ENCODE measurements at places on chromosomes 6 and 20.

DNA sequence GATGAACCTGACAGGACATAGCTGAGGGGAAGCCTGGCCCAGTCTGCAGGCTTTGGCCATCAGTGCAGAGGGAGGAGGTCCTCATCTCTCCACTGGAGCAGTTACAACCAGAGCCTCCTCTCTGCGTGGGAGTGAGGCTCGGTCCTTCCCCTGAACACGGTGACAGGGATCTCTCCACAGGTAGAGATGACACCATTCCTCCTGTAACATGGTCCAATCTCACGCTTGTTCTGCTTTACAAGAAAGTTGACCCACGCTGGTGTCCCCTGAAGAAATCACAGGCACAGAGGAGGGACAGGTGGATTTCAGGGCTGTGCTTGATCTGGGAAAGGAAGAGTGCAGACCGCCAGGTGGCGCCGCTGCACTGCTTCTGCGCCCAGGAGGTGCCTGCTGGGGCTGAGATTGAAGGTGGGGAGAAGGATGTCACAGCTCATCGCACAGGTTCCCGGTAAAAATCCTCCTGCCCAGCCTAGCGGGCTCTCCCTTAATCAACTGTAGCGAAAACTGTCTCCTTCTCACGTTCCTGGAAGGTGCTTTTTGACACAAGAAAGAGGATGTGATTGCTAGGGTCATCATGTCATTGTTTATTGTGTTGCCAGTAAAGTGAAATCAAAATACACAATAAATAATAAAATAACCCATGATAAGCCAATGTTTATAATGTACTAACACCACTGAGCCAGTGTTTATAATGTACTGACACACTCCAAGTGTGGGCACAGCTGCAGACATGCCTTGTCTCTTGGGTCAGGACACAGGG lies 20.4 kb downstream of the HLA-G start:
- peak; percentile 83 for DNase-seq

DNA sequence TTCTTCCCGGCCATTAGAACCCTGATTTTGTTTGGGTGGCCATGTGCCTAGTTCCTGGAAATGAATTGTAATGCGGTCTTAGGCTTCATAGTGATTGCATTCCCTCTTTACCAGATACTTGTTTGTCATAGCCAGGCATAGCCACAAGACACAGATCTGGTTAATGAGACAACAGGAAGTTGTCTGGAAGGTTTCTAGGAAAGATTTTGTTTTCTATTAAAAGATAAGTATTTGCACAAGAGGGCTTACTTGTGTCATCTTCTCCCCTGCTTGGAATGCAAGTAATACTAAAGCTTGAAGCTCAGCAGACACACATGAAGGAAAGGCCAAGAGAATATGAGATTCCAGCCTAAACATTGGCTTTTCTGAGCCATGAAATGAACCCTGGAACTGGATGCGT lies 12.9 kb downstream of the FARS2 start:
- no peak for DNase-seq

GRCh38 chr20:52404671-52405070 lies 213.1 kb upstream of the ZFP64 start:
- no peak for DNase-seq

- no peak for DNase-seq
These were observed 13.8 kb downstream of the SPTLC3 start for GRCh38 chr20:13022401-13023155.

DNA sequence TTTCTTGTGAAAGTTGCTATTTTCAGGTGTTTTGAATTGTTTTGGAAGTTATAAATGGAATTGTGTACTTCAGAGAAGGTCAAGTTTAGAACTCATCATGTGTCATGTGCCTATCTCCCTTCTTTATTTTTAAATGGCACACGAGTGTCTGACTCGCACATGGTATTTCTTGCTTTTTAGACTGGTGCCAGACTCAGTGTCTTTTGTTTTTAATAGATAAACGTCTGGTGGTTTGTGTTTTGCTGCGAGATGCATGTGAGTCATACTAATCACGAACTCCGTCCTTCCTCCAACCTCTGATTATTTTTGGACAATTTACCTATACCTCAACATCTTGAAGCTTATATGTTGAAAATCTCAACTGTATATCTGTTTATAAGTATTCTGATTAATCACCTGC lies 292.1 kb downstream of the CDKAL1 start:
- DNase-seq, result no peak

- DNase-seq, result peak; percentile 64
These were observed 21.0 kb downstream of the PIGT start for GRCh38 chr20:45436732-45437485.

GRCh38 chr6:110265273-110265672 lies 85.0 kb downstream of the CDC40 start:
- DNase-seq, result no peak

- no peak for DNase-seq
These were observed 251.9 kb downstream of the UST start for GRCh38 chr6:148998704-148999103.

DNA sequence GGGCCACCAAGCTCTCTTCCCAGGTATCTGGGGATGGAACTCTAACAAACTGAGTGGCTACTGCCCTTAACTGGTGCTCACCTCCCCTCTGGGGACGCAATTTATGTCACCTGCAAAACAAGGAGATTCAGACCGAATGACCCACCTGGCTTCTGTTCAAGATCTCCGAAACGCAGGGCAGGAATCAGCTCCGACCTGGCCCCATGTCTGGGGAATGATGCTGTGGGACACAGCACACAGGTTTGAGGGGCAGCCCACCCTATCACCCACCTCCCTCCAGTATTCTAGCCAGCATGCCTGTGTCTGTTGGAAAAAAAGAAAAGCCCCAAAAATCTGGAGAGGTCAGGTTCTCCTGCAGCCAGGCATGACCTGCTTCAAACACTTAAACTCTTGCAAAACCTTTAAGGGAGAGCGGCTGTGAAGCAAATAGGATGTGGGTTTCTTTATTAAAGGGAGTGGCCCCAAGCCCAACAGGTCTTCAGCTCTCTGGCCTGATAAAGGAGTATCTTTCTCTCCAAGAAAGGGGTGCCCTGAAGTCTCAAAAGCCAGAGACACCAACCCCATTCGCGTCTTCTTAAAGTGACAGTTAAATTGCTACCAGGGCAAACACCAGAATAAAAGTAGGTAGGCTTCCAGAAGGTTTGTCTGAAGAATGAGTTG lies 6.4 kb downstream of the PREX1 start:
- DNase-seq, result no peak

- DNase-seq, result no peak
These were observed 212.6 kb downstream of the CLIC5 start for GRCh38 chr6:45803071-45803470.

DNA sequence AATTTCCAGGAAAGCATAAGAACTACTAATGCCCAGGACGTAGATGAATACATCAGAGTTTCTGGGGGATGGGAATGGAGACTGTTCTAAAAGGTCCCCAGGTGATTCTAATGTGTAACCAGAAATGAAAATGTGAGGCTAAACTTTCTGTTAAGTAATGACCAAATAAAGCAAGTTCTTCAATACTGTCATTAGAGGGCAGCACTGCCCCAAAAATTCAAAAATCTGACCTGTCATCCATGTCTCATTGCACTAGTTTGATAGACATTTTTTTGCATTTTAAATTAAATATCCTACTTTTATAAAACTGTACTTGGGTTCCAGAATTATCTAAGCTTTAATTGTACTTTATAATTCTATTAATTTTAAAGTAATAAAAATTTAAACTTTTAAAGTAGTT lies 94.9 kb downstream of the RFX6 start:
- no peak for DNase-seq

DNA sequence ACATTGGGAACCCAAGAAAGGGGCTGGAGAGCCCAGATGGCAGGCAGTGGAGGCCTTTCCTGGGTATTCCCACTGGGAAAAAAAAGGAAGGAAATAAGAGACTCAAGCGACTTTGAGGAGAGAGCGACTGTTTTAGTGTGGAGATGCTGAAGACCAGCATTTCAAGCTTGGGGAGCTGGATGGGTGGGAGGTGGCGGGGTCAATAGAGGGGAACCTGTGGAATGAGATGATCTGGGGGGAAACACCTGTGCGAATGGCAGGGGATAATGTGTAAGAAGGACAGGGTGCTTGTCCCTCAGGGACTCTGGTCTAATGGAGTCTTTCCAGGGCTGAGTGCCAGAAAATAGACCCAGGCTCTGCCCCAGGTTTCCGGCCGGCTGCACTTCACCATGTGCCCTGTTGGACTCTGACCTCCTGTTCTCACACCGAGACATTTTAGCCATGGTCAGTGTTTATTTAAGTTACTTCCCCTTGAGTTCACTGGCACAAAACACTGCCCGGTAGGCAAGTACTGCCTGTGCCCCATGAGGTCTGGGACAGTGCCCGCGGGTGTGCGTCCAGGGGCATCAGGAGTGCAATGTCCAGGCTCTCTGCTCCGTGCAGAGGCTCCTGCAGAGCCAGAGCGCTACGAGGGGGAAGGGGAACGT lies 50.4 kb upstream of the NKX2-2 start:
- no peak for DNase-seq

DNA sequence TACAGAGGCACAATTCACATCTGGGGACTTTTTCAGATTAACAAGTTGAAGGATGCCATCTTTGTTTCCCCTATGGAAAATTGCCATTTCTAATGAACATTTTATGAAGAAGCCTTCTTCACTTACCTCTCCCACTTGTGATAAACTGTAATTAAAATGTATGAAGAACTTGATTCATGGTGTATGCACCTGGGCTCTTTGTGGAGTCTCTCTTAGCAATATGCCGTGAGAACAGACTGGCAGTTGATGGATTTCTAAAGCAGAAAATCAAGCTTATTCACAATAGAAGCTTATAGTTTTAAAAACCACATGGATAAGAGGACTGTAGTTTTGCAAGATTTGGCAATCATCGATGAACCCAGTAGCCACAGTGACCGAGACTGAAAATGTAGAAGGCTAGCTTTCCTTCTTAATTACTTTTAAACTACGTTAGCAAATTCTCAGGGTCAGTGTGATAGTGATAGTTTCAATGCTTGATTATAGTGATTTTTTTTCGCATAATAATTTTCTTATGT lies 270.6 kb downstream of the PRL start:
- DNase-seq, result no peak

- no peak for DNase-seq
These were observed 341.0 kb upstream of the OPRM1 start for GRCh38 chr6:153698001-153698400.

- DNase-seq, result no peak
These were observed 19.5 kb downstream of the CCDC167 start for GRCh38 chr6:37480118-37480736.

GRCh38 chr6:111087106-111087835 lies at the start of gene SLC16A10:
Gene SLC16A10 (plus strand): TSS chr6:111087503. CDS start chr6:111087753, 250 bp downstream.
- DNase-seq, result peak; percentile 34

DNA sequence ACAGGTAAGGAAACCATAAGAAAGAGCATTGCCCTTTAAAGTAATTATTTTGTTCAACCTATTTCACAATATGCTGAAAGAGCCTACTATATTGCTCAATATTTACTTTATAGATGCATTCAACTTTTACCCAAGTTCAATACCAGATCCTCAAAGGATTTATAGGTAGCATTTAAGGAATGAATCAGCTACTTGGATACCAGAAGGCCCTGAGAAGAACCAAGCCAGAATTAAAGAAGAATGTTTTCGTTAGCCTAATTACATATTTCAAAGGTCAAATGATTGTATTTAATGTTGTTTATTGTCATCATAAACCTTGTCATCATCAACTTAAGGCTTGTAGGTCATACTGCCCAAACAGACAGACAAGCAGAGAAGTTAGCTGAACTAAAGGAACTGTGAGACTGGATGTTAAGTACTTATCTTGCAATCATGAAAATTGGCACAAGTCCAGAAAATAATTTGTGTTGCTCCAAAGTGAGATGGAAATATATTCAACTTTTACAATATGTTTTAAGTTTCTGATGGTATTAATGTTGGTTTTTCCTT lies 636.7 kb downstream of the RFPL4B start:
- no peak for DNase-seq

DNA sequence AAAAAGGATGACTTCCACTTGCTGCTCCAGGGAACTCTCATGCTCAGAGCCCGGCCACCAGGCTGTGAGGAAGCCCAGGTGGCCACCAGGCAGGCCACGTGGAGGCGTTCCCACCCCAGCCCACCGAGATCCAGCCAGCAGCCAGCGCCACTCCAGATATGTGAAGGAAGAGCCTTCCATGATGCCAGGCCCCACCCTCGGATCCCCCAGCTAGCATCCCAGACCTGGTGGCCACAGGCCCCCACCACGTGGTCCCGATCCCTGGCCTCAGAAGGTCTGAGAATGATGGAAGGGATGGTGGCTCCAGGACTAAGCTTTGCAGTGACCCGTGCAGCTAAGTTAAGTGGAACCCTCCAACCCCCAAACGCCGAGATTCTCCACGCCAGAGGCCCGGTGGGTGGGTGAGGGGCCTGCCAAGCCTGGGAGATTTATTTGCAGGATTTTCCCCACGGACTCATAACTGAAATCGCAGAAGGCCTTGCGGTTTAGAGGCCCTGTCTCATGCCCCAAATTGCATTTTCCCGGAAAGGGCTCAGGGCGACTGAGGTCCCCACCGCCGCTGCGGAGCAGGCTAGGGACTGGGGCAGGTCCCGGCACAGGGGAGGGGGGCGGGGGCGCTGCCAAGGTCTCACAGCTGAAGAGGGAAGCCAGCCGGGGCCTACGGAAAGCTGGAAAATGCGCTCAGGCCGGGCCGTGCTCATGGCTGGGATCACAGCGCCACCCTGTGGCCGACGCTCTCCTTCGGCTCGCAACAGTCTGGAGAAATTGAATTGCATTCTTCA lies 31.1 kb upstream of the CST7 start:
- DNase-seq, result peak; percentile 22

- DNase-seq, result no peak
These were observed 44.4 kb downstream of the PRKN start for GRCh38 chr6:162683135-162683534.

DNA sequence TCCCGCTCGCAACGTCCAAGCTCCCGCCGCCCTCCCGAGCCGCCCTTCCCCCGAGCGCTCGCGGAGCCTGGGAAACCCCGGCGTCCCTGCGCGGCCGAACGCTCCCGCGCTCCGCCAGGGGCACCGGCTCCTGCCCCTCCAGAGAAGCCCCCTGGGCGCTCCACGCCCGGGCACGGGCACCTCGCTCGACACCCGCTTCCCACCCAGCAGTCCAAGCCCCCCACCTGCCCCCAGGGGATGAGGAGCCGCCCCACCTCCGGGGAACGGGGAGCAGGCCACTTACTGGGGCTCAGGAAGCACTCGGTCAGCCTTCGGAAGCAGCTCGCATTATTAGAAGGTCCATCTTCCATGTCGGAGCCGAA lies 1.4 kb downstream of the PDE10A start:
- DNase-seq, result no peak

DNA sequence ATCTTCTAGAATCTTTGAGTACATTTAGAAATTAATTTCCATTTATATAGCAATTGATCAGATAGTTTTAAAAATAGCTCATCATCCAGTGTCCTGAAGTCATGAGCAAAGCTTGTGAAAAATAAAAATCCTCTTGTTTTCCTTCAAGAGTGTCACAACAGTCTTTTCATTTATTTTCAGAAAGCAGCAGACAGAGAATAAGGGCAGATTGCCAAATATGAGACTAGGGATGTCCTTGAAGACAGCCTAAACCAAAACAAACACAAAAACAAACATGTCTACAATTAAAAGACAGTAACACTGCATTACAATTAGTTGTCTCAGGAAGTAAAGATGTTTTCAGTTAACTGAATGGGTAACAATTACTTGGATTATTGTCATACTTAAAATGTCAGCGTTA lies 682.8 kb downstream of the TFAP2A start:
- no peak for DNase-seq

GRCh38 chr6:2381872-2382661 lies 136.7 kb upstream of the GMDS start:
- DNase-seq, result no peak

GRCh38 chr20:9392892-9393857 lies 121.2 kb upstream of the LAMP5 start:
- DNase-seq, result no peak

Data from stimulated activated CD4-positive, alpha-beta T cell treated with anti-CD3 and anti-CD28 coated beads, Interleukin-1b, Interleukin-23, amount 100 ng/mL, for 24 hours (primary cell).